CD4-positive, alpha-beta T cell treated with Interleukin-4 for 4 hours (primary cell): ENCODE measurements at places on chromosomes 13 and 19.
A peak's percentile ranks its signal among the peaks of the same experiment; 100 is the strongest.

DNA sequence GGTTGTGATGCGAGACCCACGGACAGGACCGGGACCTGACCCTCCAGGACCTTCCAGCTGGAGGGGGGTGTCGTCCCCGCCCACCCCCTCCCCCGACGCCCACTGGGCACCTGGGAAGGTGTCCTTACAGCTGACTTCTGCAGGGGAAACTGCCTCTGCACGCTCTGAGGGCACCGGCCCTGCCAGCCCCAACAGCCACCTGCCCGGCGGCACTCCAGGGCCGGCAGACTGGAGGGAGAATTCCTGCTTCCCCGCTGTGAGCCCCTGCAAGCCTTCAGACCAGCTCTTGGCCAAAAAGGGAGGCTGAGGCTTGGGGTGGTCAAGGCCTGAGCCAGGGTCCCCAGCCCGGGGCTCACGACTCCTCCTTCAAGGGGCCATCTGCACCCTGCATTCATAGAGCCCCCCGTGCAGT, 1.2 kb downstream of the CNN2 start:
- no peak for DNase-seq

GRCh38 chr19:13968383-13968935, 16.1 kb downstream of the DCAF15 start:
- no peak for DNase-seq

GRCh38 chr13:32669030-32669646, 82.9 kb downstream of the PDS5B start:
- peak; percentile 45 for DNase-seq

DNA sequence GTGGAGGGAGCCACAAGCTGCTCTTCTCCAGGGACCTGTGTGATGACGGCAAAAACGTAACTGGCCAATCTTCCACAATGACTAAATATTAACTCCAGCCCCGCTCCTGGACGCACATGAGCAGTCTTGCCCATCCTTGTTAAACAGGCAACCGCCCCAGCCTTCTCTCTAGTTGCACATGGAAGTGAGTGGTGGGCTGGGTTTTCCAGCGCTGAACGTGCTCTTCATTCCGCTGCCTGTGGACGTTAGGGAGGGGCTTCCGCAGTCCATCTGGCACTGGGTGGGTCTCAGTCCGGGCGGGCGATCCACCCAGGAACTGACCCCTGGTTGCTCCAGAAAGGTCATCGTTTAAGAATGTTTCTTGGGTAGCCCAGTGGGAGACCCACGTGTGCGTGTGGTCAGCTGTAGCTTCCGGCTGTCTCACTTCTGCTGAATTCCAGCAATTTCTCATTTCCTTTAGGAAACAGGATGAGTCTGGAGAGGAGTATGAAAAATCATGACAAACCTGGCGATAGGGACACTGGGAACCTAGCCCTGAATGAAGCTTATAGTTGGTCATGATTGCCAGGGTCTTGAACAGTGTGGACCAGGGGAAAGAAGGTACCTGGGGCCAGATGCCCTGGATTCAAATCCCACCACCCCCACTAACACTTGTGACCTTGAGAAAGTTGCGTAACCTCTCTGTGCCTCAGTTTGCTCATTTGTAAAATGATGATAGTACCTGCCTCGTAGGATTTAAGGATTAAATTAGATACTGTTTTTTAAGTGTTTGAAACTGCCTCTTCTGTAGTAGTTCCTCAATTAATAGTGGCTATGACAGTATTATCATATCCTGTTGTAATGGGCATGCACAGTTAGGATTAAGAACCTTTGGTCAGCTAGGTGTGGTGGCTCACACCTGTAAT, 92.6 kb downstream of the SIPA1L3 start:
- DNase-seq = no peak

- no peak for DNase-seq
These were observed 12.3 kb downstream of the KDELR1 start for GRCh38 chr19:48379058-48379457.

GRCh38 chr13:64675255-64675892, 2554.8 kb downstream of the PCDH9 start:
- DNase-seq = no peak

GRCh38 chr13:40484974-40485373, 181.5 kb downstream of the FOXO1 start:
- DNase-seq = no peak
